Ascending aorta (tissue), 2 donors: ENCODE measurements at places on chromosomes 4 and X. TPM values are rescaled to one million over a fixed set of nuclear protein-coding genes. Genes with fewer than 3 reads are reported as not detected.

GRCh38 chr4:138982754-138983153 is 32.8 kb upstream of the NOCT start:
- DNase-seq = no peak

DNA sequence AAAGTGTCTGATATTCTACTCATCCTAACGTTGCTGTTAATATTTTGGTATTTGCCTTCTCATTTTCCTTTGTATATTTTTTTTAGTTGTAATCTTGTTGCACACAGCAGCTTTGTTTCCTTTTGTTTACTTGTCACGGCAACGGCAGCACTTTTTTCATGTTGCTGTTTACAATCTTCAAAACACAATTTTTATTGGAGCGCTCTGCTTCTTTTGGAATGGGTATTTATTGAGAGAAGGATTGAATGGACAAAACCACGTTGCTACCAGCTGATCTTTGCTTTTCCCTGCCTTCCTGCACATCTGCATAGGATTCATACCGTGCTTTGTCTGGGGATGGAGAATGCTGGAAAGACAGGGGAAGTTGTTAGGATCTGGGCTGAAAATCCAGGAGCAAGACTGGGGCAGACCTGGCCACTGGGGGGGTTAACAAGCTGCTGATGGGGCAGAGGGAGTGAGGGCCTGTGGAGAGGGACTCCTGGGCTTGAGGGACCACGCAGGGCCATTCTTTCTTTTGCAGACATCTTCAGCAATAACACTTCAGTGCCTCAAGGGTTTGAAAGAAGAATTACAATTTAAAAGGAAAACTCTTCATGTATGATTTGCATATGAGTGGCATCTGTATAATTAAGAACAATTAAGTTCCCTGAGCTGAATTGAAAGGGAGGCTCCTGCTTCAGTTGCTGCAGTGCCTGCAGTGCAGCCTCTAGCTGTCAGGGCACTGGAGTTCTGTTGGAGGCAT is 69.8 kb downstream of the TMEM131L start:
- no peak for DNase-seq

- DNase-seq = no peak
These were observed 242.1 kb downstream of the ADAMTS3 start for GRCh38 chr4:72326692-72327632.

DNA sequence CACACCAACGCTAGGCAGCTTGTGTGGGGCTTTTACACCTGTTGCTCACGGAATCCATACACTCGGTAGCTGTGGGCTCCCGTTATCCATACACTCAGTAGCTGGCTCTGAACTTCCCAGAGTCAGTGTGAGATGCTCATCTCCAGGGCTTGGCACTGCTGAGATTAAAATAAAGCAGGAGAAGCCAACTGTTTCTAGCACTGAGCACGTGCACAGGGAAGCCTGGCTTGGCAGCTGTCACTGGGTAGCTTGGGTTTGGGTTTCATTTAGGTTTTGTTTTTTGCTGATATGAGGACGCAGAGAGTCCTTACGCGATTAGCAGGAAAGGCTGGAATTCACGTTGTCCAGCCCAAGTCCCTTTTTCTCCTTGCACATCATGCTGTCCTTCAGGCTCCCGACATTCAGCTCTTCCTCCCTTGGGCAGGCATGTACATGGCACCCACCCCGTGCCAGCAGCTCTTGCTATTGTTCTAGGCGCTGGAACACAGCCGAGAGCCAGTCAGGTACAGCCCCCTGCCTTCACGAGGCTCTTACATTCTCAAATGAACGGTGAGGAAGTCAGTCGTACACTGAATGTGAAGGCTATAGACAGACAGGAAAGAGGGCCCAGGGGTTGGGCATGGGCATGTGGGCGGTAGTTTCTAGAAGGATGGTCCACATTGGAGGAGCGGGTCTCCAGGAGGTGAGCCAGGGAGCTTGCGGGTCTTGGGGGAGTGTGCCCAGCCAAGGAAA is 25.9 kb downstream of the NSG1 start:
- no peak for DNase-seq

DNA sequence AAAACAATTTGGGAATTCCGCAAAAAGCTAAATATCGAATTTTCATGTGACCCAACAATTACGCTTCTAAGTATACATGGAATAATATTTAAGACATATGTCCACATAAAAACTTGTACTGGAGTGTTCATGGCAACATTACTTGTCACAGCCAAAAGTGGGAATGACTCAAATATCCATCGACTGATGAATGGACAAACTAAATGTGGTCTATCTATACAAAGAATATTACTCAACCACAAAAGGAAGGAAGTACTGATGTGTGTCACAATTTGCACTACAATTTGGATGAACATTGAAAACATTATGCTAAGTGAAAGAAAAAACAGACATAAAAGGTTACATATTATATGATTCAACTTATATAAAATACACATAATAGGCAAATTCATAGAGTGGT is 71.9 kb downstream of the AFF2 start:
- no peak for DNase-seq

GRCh38 chr4:51999250-51999649 is 20.9 kb downstream of the LRRC66 start:
- DNase-seq = no peak

GRCh38 chr4:126174627-126175026 is 859.9 kb downstream of the FAT4 start:
- no peak for DNase-seq

- no peak for DNase-seq
These were observed 41.7 kb downstream of the VSIG4 start for GRCh38 chrX:65997978-65998717.

The SPANXB1 gene
- total RNA-seq = not detected
